Psoas muscle (tissue), 8 donors: ENCODE measurements at places on chromosomes 1 and 21. TPM values are rescaled to one million over a fixed set of nuclear protein-coding genes. Genes with fewer than 3 reads are reported as not detected.

GRCh38 chr1:27572019-27572678 lies 31.8 kb downstream of the AHDC1 start:
- peak; percentile 78 for DNase-seq

Gene RNU1-3
- total RNA-seq: 4,558 TPM

DNA sequence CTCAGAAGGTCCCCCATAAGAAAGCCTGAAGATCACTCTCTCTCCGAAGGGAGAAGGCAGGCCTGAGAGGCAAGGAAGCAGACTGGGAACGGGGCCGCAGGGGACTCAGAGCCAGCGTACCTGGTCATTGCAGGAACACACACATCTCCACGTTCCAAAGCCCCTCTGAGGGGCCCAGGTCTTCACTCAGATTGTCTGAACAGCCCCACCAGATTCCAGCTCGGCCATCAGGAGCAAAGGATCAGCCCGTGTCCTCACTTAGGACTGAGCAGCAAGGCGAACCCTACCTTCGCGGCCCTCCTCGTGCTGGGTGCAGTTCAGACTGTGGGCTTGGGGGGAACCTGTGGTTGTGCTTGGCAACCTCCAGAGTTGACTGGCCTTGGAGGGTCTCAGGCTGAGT lies 43.9 kb upstream of the SOX13 start:
- no peak for DNase-seq

GRCh38 chr21:45270306-45270821 lies 17.3 kb downstream of the POFUT2 start:
- DNase-seq: no peak

DNA sequence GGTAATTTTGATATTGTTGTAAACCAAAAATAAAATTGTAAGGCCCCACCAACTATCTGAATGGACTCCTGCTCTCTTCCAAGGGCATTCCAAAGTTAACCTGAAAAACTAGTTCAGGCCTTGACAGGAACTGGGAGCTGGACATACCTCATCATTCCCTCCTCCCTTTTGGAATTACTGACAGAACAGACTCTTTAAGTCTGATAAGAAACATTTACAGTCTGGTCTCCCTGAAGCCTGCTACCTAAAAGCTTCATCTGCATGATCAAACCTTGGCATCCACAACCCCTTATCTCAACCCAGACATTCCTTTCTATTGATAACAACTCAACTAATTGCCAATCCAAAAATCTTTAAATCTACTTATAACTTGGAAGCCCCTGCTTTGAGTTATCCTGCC lies 123.8 kb downstream of the TLR5 start:
- no peak for DNase-seq

- peak; percentile 26 for DNase-seq
These were observed 26.4 kb downstream of the PIK3C2B start for GRCh38 chr1:204468206-204468605.

GRCh38 chr1:63590166-63590560 lies 3.0 kb upstream of the PGM1 start:
- DNase-seq: no peak

DNA sequence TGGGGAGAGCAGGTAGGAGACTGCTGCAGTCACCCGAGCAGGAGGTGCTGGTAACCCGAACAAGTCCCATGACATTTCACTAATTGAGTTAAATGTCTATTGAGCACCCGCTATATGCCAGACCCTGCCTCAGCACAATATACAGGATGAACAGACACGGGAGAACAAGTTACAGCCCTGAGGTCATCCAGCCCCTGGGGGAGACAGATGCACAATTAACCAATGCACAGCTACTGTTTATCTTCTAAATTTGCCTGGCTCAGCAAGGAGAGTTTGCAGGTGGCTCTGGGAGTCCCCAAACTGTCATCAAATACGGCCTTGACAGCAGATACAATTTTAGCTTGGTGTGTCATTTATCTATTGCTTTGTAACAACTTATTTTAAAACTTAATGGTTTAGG lies 18.1 kb downstream of the CITED4 start:
- DNase-seq: no peak

GRCh38 chr1:29736582-29737188 lies 500.4 kb downstream of the PTPRU start:
- DNase-seq: no peak

Gene ASAP3
- total RNA-seq: 68.0 TPM

Gene NDUFV3
- 86.2 TPM for total RNA-seq

DNA sequence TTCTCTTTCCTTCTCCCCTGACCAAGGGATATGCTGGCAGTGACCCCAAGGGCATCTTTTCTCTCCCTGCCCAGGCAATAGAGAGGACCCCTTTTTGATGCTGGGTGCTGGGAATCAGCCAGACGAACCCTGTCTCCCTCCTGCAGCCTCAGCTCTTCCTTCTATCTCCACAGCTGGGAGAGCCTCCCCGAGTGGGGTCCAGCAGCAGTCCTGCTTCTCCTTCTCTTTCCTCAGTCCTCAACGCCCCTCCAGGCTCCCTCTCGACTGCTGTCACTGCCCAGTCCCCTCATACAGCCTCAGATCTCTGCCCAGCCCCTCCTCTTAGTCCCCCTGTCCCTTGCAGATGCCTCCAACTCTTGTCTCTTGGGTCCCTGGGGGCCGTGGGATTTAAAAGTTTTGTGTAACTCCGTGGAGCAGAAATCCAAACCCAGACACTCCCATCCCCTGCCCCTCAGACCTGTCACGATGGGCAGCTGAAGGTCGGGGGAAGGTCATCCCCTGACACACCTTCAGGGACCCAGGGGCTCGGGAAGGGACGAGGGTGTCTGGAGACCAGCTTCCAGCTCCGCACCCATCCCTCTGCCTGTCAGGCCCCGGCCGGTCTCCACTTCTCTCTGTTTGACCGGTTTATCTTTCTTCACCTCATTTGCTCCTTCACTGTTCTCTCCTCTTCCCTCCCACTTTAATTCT lies 5.8 kb upstream of the ETV3L start:
- DNase-seq: no peak

- peak; percentile 53 for DNase-seq
These were observed 30.7 kb downstream of the NOL9 start for GRCh38 chr1:6523566-6523965.

Gene LHX4
- total RNA-seq: not detected

Gene TRIM45
- total RNA-seq: 15.5 TPM

Gene KCNJ6
- total RNA-seq: not detected

Gene KIRREL1
- total RNA-seq: 7.6 TPM

Gene PLA2G2C
- total RNA-seq: not detected

Gene MRPL24
- total RNA-seq: 112 TPM

- DNase-seq: no peak
These were observed 162.5 kb downstream of the PCBP3 start for GRCh38 chr21:45806042-45806441.

Gene DMBX1
- total RNA-seq: not detected

Gene HMCN1
- total RNA-seq: 1.8 TPM

DNA sequence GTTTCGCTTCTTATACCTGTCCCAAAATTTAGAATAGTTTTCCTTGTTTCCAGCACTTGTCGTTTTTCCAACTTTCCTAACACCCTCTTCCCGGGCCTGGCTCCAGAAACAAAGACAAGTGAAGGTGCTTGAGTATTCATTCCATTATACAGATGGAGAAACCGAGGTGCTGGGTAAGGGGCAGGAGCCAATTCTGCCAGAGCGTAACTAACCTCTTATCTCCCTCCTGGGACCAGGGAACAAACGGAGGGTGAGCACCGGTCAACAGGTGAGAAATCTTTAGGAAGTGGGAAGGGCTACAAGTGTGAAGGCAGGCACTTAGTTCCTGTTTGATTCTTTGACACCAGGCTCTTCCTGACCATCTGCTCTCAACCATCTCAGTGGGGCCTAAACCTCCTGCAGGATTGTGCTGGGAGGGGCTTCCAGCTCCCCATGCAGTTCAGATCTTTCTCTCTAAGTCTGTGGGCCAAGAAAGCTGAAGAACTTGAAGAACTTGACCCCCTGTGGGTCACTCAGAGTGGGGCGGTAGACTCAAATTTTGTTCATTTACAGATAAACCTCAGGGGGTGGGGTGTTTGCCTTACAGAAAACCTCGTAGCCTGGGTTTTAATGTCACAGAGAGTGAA lies 8.7 kb downstream of the PLXNA2 start:
- DNase-seq: no peak

Gene ZMYND12
- total RNA-seq: 2.7 TPM

Gene RPL11
- 584 TPM for total RNA-seq

DNA sequence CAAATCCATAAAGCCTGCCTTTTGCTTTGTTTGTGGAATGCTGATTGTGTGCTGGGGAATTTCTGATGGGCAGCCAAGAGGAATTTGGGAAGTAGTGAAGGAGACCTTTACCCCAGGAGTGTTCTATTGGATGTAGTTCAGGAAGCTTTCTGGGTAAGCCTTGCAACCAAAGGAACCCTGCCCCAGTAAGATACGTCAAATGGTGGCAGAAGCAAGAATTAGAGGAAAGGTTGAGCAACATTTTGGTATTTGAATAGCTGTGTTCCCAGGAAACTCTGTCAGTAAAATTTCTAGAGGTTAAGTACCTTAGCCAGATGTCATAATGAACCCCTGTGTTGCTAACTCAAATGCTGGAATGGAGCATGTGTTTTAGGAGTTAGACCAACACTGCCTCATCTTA lies 6.4 kb downstream of the MGST3 start:
- no peak for DNase-seq

DNA sequence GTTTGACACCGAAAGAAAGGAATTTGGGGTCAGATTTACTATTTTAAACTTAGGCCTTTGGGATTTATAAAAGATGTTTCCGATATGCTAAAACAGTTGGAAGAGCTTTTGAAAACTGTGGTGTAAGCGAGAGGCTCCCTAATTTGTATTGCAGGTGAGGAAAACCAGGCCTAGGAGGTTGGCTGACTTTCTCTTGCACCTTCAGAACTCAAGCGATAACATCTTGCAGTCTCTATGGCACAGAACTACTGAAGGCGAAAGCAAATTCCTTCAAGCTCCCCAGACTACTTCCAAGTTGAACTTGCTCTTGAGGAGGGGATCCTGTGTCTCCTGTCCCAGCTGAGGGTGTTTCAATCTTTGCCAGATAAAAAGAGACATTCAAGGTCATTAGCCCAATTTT lies 685.7 kb downstream of the ADGRL2 start:
- DNase-seq: no peak

DNA sequence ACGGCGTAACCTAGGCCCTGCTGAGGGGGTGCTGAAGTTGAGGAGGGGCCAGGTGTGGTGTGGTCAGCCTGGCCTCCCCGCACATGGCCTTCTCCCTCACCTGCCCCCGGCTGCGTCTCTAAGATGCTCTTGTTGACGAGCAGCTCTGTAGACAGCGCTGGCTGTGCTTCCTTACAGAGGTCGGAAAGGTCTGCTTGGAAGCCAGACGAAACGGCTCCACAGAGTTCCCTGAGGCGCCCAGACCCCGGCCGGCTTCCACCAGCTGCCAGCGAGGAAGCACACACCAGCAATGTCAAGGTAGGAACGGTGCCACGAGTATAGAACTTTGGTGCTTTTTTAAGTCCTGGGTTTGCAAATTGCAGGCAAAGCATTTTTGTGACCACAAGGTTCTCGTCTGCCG lies 18.8 kb upstream of the DIP2A start:
- no peak for DNase-seq

DNA sequence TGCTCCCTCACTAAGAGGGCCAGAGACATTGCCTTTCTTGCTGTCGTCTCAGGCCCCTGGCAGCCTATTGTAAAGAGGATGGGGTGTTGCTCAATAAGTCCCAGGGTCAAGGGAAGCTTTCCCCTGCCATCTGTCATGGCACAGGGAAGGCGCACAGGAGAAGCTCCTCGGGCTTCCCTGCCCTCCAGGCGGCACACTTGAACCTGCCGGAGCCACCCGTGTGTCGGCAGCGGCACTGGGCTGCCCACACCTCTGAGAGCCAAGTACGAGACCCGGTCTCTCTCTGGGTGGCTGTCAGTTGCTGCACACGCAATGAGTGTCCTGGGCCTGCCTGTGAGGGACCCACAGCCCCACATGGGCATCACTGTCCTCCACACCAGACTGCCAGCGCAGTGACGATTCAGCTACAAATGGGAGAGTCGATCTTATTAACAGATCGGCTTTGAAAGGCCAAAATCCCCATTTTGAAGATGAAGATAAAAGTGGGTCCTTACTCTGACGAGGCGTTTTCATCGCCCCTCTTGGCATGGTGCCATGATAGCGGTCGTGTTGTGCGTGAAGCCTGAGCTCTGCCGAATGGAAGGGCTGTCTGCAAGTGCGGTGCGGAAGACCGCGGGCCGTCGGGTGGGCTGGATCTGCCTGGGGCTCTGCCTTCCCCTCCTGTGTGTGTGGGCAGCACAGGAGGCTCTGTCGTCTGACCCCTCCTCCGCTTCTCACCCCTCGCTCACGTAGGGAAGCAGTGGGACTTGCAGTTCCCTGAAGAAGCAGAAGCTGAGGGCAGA lies 29.2 kb upstream of the PDXK start:
- no peak for DNase-seq

Gene GJA5
- 4.8 TPM for total RNA-seq

- DNase-seq: peak; percentile 83
These were observed 10.0 kb upstream of the ARHGAP29 start for GRCh38 chr1:94247138-94248094.

Gene ADAMTS5
- 2.5 TPM for total RNA-seq

Gene ADGRL4
- total RNA-seq: 16.2 TPM

DNA sequence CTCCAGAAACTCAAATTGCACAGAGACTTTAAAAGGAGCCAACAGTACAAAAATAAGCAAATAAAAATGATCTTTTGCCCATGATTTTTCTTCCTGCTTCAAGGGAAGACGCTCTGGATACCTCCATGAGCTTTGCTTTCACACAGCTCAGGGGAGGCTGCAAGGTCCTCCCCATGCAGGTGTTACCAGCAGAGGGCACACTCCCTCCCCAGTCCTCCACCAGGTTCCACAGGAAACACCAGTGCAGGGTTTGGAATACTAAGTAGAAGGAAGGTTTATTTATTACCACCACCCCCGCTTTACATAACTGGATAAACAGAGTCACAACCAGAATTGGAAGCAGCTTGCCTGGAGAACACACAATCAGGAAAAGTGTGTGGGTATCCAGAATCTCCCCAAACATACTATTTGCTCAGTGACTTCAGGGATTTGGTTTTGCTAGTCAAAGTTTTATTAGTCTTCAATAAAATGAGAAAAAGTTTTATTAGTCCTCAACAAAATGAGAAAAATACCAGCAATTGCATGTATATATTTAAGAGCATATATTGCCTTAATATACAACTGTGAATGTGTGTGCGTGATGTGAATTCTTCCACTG lies 37.3 kb downstream of the HSD3B1 start:
- DNase-seq: no peak

DNA sequence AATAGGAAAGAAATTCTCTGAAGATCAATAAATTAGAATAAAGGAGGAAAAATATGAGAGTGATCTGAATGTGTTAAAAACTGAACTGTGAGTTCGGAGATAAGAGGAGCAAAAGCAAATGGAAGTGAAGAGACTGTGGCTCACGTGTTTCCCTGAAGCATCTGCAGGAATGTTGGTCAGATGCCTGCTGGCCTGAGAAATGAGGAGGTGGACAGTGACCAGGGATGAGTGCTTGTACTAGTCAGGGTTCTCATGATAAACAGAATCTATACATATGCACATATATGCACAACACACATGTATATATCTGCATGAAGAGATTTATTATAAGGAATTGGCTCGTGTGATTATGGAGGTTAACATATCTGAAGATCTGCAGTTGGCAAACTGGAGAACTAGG lies 103.4 kb upstream of the TIAM1 start:
- DNase-seq: no peak

Gene SEC16B
- 0.69 TPM for total RNA-seq
